ENCODE measurements at places on chromosomes 6 and 20.

DNA sequence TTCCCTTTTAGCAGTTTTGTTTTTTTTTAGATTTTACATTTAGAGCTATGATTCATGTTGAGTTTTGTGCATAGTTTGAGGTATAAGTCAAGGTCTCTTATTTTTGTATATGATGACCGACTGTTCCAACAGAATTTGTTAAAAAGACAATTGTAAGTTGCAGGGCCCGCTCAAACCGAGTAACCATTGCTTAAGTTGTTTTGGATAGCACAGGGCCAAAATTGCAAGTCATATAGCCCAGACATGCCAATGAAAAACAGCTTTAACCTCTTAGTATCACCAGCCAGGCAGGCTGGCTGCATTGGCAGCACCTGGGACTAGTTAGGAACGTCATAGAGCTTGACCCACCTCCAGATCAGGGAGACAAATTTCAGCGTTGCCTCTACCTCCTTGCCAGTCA is 47.3 kb downstream of the PFDN4 start:
- peak; percentile 75 for ATAC-seq

DNA sequence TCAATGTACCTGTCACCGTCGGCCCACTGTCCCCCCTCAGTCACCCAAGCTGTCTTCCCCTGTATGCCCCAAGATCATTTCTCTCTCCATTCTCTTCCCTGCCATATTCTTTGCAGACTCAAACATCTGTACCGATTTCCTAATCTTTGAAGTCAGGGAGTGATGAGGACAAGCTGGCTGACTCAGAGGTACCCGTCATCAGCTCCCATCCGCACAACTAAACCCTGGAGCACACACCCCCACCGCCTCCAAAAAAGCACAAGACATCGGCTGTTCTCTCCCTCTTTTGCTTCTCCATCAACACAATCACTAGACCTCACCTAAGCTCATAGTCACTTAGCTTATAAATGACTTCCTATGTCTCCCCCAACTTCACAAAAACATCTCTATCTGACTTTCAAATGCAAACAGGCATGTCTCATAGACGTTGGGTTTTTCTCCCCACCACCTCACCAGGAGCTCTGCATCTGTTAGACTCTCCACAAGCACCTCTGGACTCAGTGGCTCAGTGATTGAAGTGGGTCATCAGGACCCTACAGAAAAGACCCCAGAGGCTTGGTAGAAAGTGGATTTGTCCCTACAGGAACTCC is 11.5 kb upstream of the NFATC2 start:
- peak; percentile 2 for ATAC-seq

- no peak for ATAC-seq
Measured at GRCh38 chr20:47093320-47093966, 198.8 kb downstream of the EYA2 start.

GRCh38 chr6:133166766-133167165 is 74.4 kb upstream of the EYA4 start:
- ATAC-seq, result no peak

GRCh38 chr6:32355018-32355417 is 16.7 kb downstream of the TSBP1 start:
- no peak for ATAC-seq

GRCh38 chr6:18742406-18742805 is 355.3 kb downstream of the RNF144B start:
- ATAC-seq, result no peak

DNA sequence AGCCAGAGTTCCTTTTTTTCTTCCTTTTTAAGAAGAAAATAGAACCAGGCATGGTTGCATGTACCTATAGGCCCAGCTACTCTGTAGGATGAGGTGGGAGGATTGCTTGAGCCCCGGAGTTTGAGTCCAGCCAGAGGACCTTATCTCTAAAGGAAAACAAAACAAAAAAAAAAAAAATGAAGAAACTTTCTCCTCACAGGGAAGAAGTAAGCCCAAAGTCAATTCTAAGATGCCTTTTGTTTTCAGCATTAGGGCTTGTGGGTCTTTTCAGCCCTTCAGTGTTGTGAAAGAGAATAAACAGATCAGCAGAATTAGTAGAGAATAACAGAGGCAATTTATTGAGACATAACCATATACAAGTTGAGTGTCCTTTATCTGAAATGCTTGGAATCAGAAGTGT is 26.8 kb downstream of the ZNF451 start:
- ATAC-seq, result no peak

DNA sequence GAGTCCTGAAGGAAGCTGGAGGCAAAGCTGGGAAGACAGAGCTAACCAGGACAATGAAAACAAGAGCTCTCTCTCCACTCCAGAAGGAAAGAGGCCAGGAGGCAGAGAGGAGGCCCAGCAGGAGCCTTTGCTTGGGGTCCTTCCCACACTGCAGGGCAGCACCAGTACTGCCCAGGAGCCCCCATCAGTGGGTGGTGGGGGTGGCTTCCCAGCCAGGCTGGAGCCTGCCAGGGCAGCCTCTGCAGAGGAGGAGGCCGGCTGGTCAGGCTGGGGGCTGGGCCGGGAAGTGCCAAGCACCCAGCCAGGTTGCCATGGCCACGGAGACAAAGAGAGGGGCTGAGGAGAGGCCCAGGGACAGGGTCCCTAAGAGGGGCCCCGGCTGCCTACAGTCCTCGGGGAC is 33.4 kb downstream of the PREX1 start:
- ATAC-seq, result no peak

DNA sequence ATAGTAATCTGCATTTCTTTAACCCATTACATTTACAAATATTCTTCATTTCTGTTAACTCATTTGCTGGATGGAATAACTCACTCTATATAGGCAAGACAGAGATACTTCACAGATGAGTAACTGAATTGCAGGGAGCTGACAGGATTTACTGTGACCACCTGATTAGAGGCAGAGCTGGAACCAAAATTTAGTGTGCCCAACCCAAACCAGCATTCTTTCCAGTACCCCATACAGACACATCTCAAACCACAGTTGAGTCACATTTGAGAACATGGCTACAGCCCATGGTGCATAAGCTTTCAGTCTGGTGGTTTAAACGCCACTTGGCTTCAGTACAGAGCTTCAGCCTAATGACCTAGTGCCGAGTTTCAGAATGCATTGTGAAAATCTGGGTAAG is 138.4 kb upstream of the TENT5A start:
- no peak for ATAC-seq

DNA sequence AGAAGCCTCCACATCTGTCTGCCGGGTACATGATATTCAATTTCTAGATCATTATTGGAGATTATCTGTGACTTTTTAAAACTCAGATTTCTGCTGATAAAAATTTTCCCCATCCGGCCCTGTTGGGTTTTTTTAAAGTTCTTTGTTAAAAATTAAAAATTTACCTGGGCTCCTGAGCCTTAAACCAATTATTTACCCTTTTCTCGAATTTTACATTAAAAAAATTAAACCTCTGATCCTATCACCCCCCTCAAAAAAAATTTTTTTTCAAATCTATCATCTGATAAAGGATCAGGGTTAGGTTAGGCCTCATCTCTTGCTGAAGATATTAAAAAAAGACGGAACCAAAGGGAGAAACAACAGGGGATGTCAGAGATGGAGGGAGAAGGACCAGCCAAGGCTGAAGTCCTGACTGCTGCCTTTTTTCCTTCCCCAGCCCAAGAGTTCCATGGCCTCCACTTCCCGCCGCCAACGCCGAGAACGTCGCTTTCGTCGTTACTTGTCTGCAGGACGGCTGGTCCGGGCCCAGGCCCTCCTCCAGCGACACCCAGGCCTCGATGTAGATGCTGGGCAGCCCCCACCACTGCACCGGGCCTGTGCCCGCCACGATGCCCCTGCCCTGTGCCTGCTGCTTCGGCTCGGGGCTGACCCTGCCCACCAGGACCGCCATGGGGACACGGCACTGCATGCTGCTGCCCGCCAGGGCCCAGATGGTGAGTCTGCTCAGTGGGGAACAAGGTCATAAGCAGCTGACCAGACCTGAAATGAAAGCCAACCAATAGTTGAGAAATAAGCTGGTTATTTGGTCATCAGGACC is 527 bp downstream of the NFKBIL1 start:
- ATAC-seq, result peak; percentile 6

DNA sequence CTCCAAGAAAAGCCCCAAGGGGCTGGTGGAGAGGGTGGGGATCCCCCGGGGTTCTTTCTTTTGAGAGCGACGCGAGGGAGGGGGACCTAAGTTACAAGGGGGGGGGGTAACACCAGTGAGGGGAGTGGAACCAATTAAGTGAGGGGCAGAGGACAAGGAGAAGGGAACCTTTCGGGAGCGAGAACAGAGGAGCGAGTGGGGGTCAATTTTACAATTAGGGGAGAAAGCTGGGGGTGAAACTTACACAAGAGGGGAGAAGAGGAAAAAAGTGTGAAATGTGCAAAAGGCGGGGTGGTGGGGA is 548 bp downstream of the SALL4 start:
- no peak for ATAC-seq

DNA sequence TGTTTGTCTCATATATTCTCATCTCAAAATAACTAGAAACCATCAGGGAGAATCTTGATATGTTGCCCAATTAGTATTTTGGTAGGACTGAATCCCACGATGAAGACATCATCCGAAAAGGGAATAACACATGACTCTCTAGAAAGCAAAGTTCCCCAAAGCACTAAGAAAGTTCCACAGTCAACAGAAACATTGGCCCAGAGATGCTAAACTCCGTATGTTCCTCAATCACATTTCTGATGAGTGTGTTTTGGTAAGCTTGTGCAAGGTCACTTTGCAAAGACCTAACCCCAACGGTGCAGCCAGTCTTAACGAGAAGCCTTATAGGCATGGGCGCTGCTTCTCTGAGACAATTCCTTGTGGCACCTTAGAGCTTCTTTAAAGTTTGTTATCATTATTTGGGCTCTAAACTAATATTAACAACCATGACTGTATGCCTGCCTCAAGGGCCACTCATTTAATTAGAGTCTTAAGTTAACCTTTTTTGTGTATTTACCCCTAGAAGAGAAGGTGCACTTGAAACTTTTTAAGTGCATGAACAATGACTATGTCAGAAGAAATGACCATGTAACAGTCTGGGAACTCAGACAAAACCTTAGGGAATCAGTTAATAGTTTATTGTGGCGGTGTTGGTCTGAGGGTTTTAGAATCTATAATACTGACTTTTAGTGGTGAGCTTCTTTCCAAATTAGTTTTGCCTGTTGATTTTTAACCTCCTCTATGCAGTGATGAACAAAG is 202.0 kb upstream of the RAB32 start:
- no peak for ATAC-seq

- ATAC-seq, result no peak
Measured at GRCh38 chr6:51654647-51655046, 432.8 kb downstream of the PKHD1 start.

- ATAC-seq, result peak; percentile 96
Measured at GRCh38 chr6:121055572-121056163, 278.6 kb downstream of the TBC1D32 start.

DNA sequence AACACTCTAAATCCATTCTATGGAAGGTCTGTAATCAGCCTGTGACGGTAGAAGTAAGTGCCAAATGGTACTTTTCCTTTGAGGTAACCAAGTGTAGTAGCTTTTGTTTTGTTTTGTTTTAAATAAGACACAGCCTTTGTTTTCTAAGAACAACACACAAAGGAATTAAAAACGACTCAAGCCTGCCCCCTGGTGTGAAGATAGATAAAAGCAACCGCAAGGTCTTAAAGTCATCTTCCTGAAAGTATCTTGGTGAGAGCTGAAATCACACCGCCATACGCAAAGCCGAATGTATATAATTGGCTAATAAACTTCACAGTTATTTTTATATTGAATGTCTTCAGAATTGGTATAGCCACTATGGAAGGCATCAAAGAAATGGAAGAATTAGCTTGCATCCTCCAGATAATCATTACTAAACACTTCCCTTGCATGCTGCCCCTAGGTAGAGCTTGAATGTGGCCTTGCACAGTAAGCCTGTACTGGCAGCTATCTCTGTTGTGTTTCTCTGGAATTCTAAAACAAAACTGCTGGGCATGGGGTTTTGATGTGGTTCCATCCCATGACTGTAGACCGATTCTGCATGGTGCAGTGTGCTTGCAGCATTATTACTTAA is 95.6 kb downstream of the LAMP5 start:
- ATAC-seq, result peak; percentile 87

DNA sequence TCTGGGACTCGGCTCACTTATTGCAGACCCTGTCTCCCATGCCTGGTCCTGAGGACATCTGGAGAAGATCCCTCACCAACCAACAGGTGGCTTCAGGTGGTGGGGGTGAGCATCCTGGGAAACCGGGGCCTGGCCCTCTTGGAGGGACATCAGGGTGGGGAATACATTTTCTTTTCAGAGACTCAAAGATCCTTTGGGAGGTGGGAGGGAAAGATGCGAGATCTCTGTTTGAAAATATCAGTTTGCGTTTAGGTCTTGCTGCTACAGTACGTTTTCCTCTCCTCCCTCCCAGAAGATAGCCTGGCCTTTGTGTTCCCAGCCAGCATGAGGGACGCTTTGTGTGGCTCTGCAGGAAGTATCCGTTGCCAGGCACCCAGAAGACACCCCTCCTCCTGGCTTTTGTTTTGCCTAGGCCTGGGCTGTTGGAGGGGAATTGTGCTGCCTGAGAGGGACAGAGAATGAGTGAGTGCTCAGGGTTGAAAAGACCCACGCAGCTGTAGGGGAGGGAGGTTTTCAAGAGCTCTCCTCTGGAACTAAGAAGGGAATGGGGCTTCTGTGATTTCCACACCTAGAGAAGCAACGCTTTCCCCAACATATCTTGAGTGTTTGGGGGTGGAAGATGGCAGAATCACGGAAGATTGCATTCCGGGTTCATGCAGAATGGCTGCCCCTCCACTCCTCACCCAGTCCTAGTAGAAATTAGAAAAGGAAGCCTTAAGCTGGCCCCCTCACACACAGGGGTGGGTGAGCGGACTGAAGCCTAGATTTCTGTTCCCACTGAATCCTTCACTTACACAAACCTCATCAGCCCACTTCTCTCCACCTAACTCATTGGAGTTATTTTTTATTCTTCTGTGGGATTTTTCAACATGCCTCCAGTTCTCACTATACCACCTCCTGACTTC is 22.0 kb upstream of the SLC2A12 start:
- ATAC-seq, result no peak

DNA sequence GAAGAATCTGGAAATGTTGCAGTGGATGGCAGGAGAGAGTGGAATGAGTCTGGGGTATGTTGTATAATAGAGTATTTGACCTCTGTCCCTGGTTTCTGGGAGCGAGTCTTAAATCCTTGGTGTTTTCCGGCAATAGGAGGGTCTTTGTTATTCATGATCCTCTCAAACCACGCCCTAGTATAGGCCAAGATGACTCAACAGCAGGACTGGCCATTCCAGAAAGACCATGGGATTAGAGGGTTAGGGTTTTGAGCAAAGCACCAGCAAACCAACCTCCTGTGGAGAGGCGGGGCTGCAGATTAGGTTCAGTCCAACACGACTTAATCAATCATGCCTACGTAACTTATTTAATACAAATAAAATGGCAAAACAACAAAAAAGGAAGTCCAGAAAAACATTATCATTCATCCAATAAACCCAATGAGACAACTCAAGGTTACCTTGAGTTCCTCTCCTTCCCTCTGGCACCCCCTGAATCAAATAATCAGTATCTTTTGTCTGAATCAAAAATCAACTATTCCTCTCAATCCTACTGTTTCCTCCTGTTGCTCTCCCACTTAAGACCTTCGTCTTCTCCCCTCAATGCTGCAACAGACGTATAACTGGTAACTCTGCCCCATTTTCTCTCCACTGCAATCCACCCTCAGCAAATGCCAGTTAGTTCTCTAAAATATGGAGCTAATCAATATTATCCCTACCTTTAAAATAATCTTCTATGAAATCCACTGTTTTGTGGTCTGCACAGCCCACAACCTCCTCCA is 15.5 kb downstream of the HUS1B start:
- no peak for ATAC-seq
